ENCODE measurements at places on chromosomes 5 and 9. TPM values are rescaled to one million over a fixed set of nuclear protein-coding genes. Genes with fewer than 3 reads are reported as not detected.

The FBLL1 gene
- 0.09 TPM for total RNA-seq

The GZMA gene
- not detected for total RNA-seq

The NRG2 gene
- 1.8 TPM for total RNA-seq

The TMEM171 gene
- total RNA-seq, result 6.6 TPM

The MVB12B gene
- 7.8 TPM for total RNA-seq

The MIGA2 gene
- total RNA-seq, result 15.6 TPM

The MAMDC2 gene
- 0.16 TPM for total RNA-seq

The TAF1L gene
- total RNA-seq, result not detected

The CBY3 gene
- not detected for total RNA-seq

The PCDHGC5 gene
- total RNA-seq, result not detected

The TMEM174 gene
- total RNA-seq, result not detected

The LIFR gene
- total RNA-seq, result 8.3 TPM

The GKAP1 gene
- total RNA-seq, result 4.1 TPM

The CACNA1B gene
- 0.02 TPM for total RNA-seq

The SURF2 gene
- total RNA-seq, result 46.1 TPM

The ARID3C gene
- total RNA-seq, result 0.21 TPM

The UGT3A2 gene
- not detected for total RNA-seq

The PCDHB16 gene
- total RNA-seq, result 0.08 TPM

The ACTBL2 gene
- 0.07 TPM for total RNA-seq

The ZNF483 gene
- total RNA-seq, result 0.39 TPM

The GADD45G gene
- 0.21 TPM for total RNA-seq

The PRELID1 gene
- total RNA-seq, result 363 TPM

The SETD9 gene
- total RNA-seq, result 4.8 TPM

The FOXD1 gene
- 12.8 TPM for total RNA-seq

The SEC61B gene
- 352 TPM for total RNA-seq

The BTNL8 gene
- total RNA-seq, result not detected

The CDX1 gene
- total RNA-seq, result not detected

The SMIM33 gene
- total RNA-seq, result not detected

The SLCO6A1 gene
- not detected for total RNA-seq

The RPL12 gene
- total RNA-seq, result 2,678 TPM

The SLC27A6 gene
- total RNA-seq, result not detected

The PFN3 gene
- not detected for total RNA-seq

The SVEP1 gene
- total RNA-seq, result 1.6 TPM

The AJM1 gene
- total RNA-seq, result 4.3 TPM

All from A549 treated with Hydrocortisone at 1 μM for 4 hours (cell line).